SJSA1 (cell line): ENCODE measurements at places on chromosomes 5 and 9.

- DNase-seq, result no peak
These were observed at the start of gene KLHL3 for GRCh38 chr5:137735555-137736284. Gene KLHL3 (minus strand): TSS chr5:137736089. CDS start chr5:137735646, 443 bp downstream.

GRCh38 chr9:82295181-82295580, 306.6 kb downstream of the SPATA31D1 start:
- DNase-seq, result no peak

DNA sequence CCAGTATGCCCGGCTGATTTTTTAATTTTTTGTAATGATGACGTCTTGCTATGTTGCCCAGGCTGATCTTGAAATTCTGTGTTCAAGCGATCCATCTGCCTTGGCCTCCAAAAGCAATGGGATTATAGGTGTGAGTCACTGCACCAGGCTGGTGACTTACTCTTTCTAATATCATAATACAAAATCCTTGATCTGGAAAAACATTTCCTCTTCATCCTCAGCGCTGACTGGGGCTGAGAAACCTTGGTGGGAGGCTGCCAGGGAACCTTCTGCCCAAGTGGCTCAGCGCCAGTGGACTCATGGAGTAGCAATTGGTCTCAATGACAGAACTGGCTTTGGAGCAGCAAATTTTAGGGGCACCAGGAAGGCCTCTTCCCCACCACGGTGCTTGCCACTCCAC, 17.5 kb upstream of the SEMA4D start:
- no peak for DNase-seq

GRCh38 chr9:112166176-112167140, 8.6 kb downstream of the SUSD1 start:
- peak; percentile 54 for DNase-seq

- DNase-seq, result no peak
These were observed 10.8 kb downstream of the S1PR3 start for GRCh38 chr9:89001917-89002540.

- DNase-seq, result no peak
These were observed 168.5 kb upstream of the PIK3R1 start for GRCh38 chr5:68047035-68047434.

GRCh38 chr5:153983885-153984284, 54.8 kb downstream of the FAM114A2 start:
- DNase-seq, result no peak

GRCh38 chr9:22065431-22066200, 56.5 kb upstream of the CDKN2B start:
- no peak for DNase-seq

DNA sequence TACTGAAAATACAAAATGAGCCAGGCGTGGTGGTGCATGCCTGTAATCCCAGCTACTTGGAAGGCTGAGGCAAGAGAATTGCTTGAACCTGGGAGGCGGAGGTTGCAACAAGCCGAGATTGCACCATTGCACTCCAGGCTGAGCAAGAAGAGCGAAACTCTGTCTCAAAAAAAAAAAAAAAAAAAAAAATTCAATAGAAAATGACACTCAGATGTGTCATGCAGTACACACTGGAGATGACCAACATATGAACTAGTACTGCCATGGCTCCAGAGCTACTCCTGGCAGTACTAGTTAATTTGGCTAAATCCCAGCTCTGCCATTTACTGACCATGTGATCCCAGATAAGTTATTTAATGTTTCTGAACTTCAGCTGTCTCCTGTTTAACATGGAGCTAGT, 7.3 kb downstream of the ATOX1 start:
- no peak for DNase-seq

- DNase-seq, result no peak
These were observed 50.5 kb upstream of the CPEB4 start for GRCh38 chr5:173837654-173838053.

DNA sequence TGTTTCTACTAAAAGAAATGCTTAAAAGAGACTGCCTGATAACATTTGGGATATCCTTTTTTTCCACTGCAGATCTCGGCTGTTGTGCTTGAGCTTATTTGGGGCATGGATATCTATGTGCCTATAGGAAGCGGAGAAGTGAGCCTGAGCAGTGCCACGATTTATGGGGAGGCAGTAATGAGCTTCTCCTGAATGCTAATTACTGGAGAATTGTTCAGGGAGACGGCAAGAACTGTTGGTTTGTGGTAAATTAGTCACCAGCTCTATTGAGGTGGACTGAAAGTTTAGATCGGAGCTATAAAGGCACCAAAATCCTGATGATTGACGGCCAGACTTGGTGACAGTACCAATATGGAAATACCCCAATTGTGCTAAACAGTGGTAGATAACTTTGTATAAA, 186.5 kb downstream of the ARHGEF28 start:
- no peak for DNase-seq

GRCh38 chr9:70411121-70411929, 3.1 kb downstream of the KLF9 start:
- DNase-seq, result peak; percentile 55

- no peak for DNase-seq
These were observed 526.7 kb upstream of the TRPC7 start for GRCh38 chr5:136892000-136892399.
